ENCODE measurements at places on chromosomes 3 and 15.
A peak's percentile ranks its signal among the peaks of the same experiment; 100 is the strongest.

GRCh38 chr3:129613367-129613740 is 6.9 kb upstream of the PLXND1 start:
- no peak for DNase-seq

- peak; percentile 70 for DNase-seq
These were observed 244.1 kb upstream of the PDZRN3 start for GRCh38 chr3:73868688-73869315.

DNA sequence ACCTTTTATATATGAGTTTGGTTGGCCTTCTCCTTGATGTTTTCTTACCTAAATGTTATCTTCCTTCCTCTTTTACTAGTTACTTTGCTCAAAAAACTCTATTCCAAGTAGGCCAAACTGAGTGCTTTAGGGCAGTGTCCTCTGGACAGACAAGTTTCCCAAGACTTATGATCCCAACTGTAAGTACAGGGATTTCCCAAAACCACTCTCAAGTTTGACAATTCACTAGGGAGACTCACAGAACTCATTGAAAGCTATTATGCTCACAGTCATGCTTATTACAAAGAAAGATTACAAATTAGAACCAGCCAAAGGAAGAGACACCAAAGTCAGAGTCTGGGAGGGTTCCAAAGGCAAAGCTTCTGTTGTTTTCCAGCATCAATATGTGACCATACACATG is 534.2 kb upstream of the ALCAM start:
- DNase-seq, result no peak

DNA sequence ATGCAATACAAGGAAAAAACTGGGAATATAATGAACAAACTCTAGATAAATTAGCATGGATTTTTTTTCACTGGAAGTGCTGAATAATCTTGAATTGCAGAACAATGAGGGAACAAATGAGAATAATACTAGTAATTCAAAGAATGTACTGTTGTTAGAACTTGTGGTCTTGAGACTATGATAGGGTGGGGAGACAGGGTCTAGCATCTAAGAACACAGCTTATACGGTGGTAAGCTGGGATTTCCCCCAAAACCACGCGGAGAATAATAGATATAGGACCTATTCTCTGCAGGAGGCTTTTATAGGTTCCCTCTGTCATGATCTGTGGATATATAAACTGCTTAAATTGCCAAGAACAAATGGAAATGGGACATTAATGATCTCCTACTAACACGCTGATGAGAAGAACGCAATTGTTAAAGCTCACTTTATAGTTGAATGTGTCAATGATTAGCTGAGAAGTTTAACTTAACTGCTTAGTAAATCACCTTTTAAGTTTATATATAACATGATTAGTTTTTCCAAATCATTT is 692.3 kb downstream of the ZPLD1 start:
- DNase-seq, result no peak

DNA sequence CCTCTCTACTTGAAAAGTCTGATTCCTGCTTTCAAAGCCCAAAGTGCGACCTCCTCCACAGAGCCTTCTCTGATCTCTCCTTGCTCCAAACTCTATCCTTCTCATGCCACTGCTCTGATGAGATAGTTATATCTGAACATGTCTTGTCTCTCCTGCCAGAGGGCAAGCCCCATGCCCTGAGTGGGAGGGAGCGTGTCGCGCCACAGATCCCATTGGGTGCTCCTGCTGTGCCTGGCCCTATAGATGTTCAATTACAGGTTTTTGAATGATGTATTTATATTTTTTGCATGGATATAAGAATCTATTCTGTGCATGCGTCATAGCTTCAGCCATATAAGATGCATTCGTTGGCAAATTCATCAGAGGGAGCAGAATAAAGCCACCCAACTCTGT is 20.4 kb downstream of the CORO2B start:
- DNase-seq, result no peak

All from pons (tissue), 1 donor.